ENCODE measurements at places on chromosomes 7 and 10.

GRCh38 chr10:120962756-120963593, 111.8 kb downstream of the WDR11 start:
- no peak for DNase-seq

GRCh38 chr10:108791030-108791429, 1132.3 kb downstream of the XPNPEP1 start:
- DNase-seq = no peak

- no peak for DNase-seq
Observed at GRCh38 chr7:71096351-71096750, 35.6 kb upstream of the GALNT17 start.

DNA sequence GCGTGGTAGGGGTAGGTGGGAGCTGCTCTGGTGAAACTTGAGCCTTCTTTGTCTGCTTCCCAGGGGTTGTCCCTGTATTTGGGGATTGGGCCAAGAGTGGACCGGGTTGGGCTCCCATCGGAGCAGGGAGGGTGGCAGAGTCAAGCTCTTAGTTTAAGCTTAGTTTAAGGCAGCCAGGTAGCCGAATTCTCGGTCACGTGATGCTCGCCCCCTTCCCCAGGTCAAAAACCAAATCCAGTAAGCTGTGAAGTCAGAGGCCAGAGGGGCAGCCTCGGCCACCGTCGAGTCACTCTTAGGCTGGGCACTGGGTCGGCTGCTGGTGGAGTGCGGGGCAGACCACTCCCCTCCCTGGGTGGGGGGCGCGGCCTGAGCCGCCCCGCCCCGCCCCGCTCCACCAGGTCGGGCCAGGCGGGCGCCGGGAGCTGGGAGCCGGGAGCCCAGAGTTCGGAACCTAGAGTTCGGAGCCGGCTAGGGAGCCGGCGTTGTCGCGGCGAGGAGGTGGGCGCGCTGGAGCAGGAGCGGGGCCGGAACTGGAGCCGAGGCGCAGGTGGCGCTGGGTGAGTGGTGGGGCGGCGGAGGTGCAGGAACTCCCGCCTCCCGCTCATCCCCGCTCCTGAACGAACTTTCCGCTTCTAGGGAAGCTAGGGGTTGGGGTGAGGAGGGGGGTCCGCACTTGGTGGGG, 2.8 kb upstream of the LZTS2 start:
- DNase-seq = peak; percentile 68

GRCh38 chr7:15967551-15967950, 281.1 kb upstream of the MEOX2 start:
- no peak for DNase-seq

DNA sequence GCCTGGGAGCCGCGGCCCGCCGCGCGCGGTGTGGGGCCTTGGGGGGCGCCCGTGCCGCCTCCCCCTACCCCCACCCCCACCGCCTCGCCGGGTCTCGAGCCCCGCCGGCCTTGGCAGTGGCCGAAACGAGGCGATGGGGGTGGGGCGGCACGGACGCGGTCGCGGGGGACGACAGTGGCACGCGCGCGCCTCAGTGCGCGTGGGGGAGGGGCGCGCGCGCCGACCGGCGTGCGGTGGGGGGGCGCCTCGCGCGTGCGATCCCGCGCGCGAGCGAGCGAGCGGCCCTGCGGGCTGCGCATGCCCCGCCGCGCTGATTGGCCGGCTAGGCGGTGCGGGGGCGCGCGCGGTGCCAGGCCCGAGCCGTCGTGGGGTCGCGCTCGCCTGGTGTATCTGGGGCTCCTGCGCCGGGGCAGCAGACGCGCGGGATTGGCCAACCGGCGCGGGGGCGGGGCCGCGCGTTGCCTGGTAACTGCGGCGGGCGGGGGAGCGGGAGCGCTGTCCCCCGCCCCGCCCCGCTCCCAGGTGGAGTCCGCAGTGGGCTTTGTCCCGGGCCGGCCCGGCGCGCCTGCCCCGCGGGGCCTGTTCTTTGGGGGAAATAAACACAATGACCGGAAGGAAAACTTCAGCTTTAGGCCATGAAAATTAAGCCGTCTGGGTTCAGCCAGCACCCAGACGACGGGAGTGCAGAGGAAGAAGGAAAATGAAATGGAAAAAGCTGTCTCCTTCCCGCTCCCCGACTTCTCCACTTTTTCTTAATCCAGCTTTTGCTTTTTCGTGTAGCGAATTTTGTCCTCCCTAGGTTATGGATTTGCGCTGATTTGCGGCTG, 873 bp downstream of the GTF2I start:
- DNase-seq = peak; percentile 87

DNA sequence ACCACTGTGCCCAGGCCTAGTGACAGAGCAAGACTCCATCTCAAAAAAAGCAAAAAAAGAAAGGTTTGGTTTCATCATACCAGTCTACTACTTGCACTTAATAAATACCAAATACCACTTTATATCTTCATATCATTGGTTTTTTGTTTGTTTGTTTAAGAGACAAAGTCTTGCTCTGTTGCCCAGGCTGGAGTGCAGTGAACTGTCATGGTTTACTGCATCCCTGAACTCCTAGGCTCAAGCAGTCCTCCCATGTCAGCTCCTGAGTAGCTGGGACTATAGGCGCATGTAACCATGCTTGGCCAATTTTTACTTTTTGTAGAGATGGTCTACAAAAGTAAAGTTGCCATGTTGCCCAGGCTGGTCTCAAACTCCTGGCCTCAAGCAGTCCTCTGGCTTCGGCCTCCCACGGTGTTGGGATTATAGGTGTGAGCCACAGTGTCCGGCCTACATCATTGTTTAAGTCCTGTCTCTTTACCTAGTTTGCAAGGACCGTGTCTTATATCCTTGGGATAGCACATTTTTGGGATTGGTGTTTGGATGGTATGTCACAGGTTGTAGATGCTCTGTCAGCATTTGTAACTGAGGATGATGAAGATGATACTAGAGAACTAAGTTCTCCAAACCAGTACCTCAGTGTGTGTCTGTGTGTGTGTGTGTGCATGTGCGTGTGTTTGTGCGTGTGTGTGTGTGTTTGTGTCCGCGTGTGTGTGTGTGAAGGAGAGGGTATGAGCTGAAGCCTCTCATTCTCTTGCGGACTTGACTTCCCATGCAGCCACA, 9.3 kb downstream of the LMTK2 start:
- DNase-seq = no peak

DNA sequence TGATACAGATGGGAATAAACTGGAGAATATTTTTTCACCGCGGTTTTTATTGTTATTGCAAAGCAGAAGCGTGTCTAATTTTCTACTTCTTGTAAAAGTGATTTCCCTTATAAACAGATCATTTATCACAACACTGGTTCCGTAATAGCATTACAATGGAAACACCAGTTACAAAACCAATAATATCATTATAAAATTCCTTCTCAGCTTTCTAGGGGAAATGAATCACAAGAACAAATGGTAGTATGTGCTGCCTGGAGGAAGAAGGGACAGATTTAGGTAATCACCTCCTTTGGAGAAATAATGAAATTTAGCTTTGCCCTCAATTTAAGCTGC, 2.4 kb upstream of the CCDC6 start:
- no peak for DNase-seq

GRCh38 chr10:475709-476454, 213.6 kb downstream of the DIP2C start:
- DNase-seq = no peak

DNA sequence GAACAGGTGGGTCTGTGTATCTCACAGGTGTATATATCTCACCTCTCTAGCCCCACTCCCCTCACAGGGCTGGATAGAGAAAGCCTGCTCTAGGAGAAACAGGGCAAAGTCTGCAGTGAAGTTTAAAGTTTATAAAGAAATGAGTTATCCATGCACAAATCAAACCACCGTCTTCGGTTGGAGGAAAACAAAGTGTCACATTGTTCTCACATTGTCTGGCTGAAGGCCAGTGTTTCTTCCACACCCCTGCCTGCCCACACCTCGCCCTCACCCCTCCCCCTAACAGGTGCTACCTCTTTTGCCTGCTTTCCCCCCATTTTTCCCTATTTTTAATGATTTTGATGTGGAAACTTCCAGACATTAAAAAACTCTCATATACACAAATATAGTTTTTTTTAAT, 25.8 kb downstream of the AQP1 start:
- DNase-seq = no peak
